ENCODE measurements at places on chromosomes 12 and 14. TPM values are rescaled to one million over a fixed set of nuclear protein-coding genes. Genes with fewer than 3 reads are reported as not detected.
A peak's percentile ranks its signal among the peaks of the same experiment; 100 is the strongest.

Gene KLRF1
- not detected for total RNA-seq

Gene RD3L
- not detected for total RNA-seq

Gene SEC23A
- total RNA-seq, result 48.0 TPM

DNA sequence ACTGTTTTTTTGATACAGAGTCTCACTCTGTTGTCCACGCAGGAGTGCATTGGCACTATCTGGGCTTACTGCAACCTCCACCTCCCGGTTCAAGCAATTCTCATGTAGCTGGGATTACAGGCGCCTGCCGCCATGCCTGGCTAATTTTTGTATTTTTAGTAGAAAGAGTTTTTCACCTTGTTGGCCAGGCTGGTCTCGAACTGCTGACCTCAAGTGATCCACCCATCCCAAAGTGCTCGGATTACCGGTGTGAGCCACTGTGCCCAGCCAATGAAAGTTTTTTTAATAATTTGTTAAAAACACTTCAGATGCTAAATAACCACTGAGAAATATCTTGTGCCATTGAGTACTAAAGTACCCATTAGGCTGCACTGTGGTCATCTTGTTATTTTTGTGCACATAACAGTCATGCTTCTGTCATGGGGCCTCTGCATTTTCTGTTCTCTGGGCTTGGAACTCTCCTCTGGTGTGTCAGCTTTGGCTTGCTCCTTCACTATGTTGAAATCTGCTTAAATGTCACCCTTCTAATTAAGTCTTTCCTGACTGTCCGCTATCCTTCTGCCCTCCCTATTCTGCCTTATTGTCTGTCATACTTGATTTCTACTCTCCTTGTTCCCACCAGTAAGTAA, 105.1 kb downstream of the KTN1 start:
- peaks cover 3% of the 10 kb centered on the region for H3K4me1 ChIP-seq
- H3K27me3 ChIP-seq, result no peaks in the 10 kb centered on the region
- peaks cover 30% of the 10 kb centered on the region for H3K36me3 ChIP-seq
- H3K27ac ChIP-seq, result no peak overlapping the region
- no peak overlapping the region for H3K4me3 ChIP-seq
- DNase-seq, result no peak

GRCh38 chr14:69683971-69684370, 72.6 kb downstream of the SUSD6 start:
- DNase-seq, result no peak
- peaks cover 81% of the 10 kb centered on the region for H3K4me1 ChIP-seq
- no peak overlapping the region for H3K4me3 ChIP-seq
- H3K27ac ChIP-seq, result peak overlapping the region; percentile 93
- H3K36me3 ChIP-seq, result peaks cover 19% of the 10 kb centered on the region

DNA sequence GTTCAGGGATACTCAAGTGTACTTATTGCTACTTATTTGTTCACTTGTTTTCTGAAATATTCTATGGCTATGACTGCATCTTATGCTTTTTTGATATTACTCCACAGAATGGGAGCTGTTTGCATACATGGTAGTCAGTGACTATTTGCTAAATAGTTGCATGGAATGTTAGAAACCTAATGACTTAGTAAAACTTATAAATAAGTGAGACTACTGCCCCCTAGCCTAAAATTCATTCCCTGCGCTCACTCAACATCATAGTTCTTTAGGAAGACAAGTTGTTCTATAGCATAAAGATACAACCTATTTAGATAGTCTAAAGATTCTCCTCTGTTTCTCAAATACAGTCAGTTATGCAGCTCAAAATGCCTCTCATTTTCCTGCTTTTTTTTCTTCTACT, 305.5 kb downstream of the CEP128 start:
- no peak overlapping the region for H3K27ac ChIP-seq
- no peaks in the 10 kb centered on the region for H3K36me3 ChIP-seq
- H3K4me1 ChIP-seq, result no peaks in the 10 kb centered on the region
- DNase-seq, result no peak

- H3K27ac ChIP-seq, result no peak overlapping the region
- H3K4me3 ChIP-seq, result no peak overlapping the region
- no peak for DNase-seq
- no peaks in the 10 kb centered on the region for H3K4me1 ChIP-seq
- peaks cover 8% of the 10 kb centered on the region for H3K27me3 ChIP-seq
- H3K36me3 ChIP-seq, result no peaks in the 10 kb centered on the region
These were observed 24.8 kb upstream of the NUBPL start for GRCh38 chr14:31536201-31536960.
